Breast epithelium (tissue), 4 donors: ENCODE measurements at places on chromosomes 7 and 10.

DNA sequence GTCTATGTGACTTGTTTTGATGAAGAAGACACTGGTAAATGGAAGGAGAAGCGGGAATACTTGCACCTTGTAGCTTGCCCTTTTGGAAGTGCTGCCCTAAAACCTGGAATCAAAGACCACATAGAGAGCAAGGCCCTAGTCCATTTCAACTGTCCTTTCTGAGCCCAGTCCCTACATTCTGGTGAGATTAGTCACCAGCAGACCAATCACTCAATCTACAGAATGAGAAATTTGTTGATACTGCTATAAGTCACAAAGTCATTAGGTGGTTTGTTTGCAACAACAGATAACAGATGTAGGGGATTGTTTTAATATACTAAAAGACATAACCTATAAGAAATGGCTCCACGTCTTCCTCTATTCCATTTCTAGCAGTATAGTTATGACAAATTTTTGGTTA lies 33.6 kb downstream of the WASL start:
- DNase-seq: no peak

DNA sequence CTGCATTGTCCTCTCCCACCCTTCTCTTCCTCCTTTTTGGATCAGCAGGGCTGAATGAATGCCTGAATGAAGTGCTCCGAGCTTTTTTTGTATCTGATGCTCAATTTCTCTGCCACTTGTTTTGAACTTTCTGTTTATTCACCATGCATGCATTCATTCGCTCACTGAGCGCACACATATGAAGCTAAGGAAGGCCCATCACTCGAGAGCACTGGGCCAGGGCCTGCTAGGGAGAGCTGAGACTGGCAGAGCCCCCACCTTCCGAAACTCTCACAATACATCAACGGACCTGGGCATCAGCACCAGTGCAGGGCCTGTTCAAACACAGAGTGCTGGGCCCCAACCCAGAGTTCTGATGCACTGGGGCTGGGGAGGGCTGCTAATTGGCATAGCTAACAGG lies 45.7 kb downstream of the RPS24 start:
- DNase-seq: no peak

DNA sequence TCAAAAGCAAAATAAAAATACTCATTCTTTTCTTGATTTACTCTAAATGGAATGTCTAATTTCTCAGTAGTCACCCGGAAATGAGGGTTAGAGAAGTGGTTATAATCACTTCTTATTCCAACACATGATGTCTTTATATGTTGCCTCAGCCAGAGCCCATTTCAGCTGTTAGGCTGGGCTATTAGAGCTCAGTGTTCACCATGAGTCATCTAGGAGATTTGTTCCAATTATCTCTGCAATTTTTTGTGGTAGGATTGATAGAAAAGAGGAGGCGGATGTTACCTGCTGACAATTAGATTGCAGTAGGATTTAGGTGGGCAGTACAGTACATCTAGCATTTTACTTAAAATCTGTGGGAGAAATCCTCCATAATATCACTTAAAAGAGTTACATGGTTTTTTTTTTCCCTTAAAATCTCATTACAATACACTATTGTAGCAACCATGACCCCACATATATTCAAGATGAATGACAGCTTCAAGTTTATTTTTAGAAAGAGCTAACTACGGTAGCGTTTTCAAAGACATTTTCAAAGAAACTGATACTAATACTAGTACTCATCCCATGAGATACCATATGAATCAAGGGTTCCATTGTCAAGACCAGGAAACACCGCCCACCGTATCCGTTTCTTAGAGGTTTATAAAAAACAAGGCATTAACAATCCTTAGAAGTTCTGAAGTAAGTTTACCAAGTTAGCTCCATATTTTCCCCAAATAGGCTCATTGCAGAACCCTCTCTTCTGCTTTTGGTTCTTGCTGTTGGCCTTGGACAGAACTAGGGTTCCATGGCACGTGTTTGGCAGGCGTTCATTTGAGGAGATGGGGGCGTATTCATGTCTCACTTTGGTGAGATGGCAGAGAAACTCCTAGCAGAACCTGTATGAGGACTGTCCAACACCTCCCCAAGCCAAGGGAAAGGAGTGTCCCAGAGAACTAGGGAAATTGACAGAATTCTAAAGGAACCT lies 10.4 kb downstream of the CPA2 start:
- no peak for DNase-seq

GRCh38 chr10:21399392-21400035 lies 126.0 kb downstream of the SKIDA1 start:
- DNase-seq: no peak

- DNase-seq: no peak
These were observed 597.5 kb upstream of the PFKP start for GRCh38 chr10:2469802-2470201.

- DNase-seq: no peak
These were observed 7.7 kb downstream of the VAX1 start for GRCh38 chr10:117130346-117130745.

- no peak for DNase-seq
These were observed 241.7 kb downstream of the GATA3 start for GRCh38 chr10:8296090-8296733.
